ENCODE measurements at places on chromosomes 11 and 22. TPM values are rescaled to one million over a fixed set of nuclear protein-coding genes. Genes with fewer than 3 reads are reported as not detected.

STK33 gene
- 36.6 TPM for total RNA-seq

OR51B4 gene
- total RNA-seq, result not detected

WNT11 gene
- total RNA-seq, result 2.8 TPM

PRRG4 gene
- total RNA-seq, result 1.1 TPM

- no peak overlapping the region for H3K4me3 ChIP-seq
- no peak for DNase-seq
- no peaks in the 10 kb centered on the region for H3K4me1 ChIP-seq
- no peaks in the 10 kb centered on the region for H3K36me3 ChIP-seq
- no peaks in the 10 kb centered on the region for H3K27me3 ChIP-seq
Observed at GRCh38 chr22:22812031-22812905, 75.3 kb upstream of the IGLL5 start.

DNA sequence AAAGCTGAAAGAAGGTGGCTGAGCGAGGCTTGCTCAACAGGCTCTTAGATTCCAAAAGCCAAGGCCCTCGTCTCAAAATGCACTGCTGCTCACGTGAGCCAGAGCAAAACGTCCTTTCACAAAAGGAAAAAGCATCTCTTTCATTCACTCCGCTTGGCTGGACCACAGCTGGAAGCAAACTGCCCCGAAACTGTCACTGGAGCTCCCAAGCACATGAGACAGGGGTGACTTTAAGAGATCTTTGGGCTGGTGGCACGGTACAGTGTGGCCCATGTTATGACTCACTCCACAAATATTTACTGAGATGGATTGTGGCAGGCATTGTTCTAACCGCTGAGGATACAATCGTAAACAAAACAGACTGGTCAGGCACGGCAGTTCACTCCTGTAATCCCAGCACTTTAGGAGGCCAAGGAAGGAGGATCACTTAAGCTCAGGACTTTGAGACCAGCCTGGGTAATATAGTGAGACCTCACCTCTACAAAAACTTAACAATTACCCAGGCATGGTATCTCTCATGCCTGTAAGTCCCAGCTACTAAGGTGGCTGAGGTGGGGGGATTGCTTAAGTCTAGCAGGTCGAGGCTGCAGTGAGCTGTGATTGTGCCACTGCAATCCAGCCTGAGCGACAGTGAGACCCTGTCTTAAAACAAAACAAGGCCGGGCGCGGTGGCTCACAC is 3.6 kb downstream of the PLA2G6 start:
- H3K4me3 ChIP-seq, result no peak overlapping the region
- no peaks in the 10 kb centered on the region for H3K27me3 ChIP-seq
- H3K4me1 ChIP-seq, result peaks cover 32% of the 10 kb centered on the region
- peak overlapping the region; percentile 98 for H3K27ac ChIP-seq
- no peaks in the 10 kb centered on the region for H3K36me3 ChIP-seq

DNA sequence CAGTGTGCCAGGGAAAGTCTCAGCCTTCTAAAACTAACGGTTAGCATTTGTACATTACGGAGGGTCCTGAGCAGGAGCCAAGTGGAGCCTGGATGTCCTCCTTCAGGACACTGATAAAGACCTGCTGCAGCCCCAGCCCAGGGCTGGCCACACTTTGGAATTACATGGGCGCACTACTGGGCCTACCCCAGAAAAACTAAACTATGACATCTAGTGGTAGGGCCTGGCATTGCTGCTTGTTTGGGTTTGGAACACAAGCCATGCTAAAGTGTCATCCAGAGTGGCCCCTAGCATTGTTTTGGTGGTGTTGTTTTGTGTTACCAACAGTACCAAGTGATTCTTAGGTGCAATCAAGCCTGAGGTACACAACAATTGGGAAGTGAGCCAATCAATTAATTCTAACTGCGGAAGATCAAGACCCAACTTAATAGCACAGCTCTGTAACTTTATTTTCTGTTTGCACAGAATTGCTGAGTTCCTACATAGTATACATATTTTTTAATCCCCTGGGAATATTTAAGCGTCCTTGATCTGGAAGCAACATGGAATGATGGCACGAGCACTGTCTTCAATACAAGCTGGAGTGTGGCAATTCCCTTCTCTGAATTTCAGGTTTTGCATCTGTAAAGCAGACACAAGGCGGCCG is 340.7 kb downstream of the LARGE1 start:
- H3K27ac ChIP-seq, result no peak overlapping the region
- H3K36me3 ChIP-seq, result no peaks in the 10 kb centered on the region
- peak; percentile 74 for DNase-seq
- H3K27me3 ChIP-seq, result no peaks in the 10 kb centered on the region
- H3K4me3 ChIP-seq, result no peak overlapping the region
- H3K4me1 ChIP-seq, result no peaks in the 10 kb centered on the region

- H3K27ac ChIP-seq, result no peak overlapping the region
- no peaks in the 10 kb centered on the region for H3K36me3 ChIP-seq
- no peak overlapping the region for H3K4me3 ChIP-seq
- no peaks in the 10 kb centered on the region for H3K4me1 ChIP-seq
- H3K27me3 ChIP-seq, result no peaks in the 10 kb centered on the region
- DNase-seq, result no peak
Observed at GRCh38 chr22:37443086-37443485, 15.8 kb upstream of the ELFN2 start.

DNA sequence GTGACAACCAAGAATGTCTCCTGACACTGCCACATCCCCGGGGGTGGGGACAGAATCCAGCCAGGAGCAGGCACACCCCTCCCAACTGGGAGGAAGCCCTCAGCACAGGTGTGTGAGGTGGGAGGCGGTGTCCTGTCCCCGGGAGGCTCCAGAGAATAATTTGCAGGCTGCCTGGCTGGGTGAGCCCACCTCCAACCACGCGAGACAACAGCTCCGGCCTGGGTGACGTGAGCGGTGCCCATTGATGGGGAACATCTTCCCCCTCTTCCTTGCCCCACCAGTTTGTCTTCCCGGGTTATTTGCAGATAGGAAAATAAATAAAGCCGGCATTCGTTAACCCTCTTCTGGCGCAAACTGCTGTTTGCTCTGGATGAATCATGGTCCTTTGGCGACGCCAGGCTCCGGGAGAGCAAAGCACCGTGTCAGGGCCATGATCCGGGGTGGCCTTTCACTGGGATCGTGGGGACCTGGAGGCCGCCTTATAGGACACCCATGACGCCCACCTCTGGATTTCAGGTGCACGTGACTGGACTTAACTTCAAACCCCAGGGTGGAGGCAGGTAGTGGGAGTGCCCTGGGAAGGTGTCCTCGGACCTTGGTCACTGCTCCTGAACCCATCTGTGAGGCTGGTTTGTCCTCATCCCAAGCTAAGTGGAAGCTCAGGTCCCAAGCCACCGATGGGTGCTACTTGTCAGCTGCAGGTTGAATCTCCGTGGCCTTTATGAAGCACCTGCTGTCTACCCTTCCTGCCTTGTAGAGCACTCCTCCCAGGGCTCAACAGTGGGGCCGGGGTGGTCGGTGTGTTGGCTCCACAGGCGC is 13.9 kb downstream of the CCND1 start:
- no peak overlapping the region for H3K27ac ChIP-seq
- no peaks in the 10 kb centered on the region for H3K27me3 ChIP-seq
- no peaks in the 10 kb centered on the region for H3K36me3 ChIP-seq

DNA sequence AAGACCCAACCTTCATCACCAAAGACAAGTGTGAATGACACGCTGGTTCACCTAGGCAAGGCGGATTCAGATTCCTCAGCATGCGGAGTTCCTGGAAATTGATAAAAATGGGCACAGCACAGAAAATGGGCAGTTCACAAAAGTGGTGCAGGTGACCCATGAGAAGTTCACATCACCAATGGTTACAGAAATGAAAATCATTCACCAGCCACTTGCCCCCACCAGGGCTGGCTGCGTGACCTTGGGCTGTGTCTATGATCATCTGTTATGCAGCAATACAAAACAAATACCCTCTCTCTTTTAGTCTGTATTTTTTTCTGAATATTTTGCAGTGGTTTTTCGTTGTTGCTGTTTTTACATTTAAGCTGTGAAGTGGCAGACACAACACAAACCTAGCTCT is 415.9 kb downstream of the TBC1D22A start:
- H3K4me1 ChIP-seq, result no peaks in the 10 kb centered on the region
- DNase-seq, result no peak
- H3K4me3 ChIP-seq, result no peak overlapping the region
- H3K27me3 ChIP-seq, result no peaks in the 10 kb centered on the region
- no peak overlapping the region for H3K27ac ChIP-seq
- no peaks in the 10 kb centered on the region for H3K36me3 ChIP-seq

GRCh38 chr22:24214467-24215285 is 30.2 kb downstream of the GGT5 start:
- no peaks in the 10 kb centered on the region for H3K36me3 ChIP-seq
- no peak for DNase-seq
- H3K4me1 ChIP-seq, result peaks cover 6% of the 10 kb centered on the region
- H3K27me3 ChIP-seq, result no peaks in the 10 kb centered on the region
- H3K27ac ChIP-seq, result no peak overlapping the region

- peak overlapping the region; percentile 97 for H3K4me3 ChIP-seq
- peaks cover 7% of the 10 kb centered on the region for H3K4me1 ChIP-seq
- H3K36me3 ChIP-seq, result no peaks in the 10 kb centered on the region
- no peaks in the 10 kb centered on the region for H3K27me3 ChIP-seq
- H3K27ac ChIP-seq, result no peak overlapping the region
- no peak for DNase-seq
Observed at GRCh38 chr11:111870522-111870885, 877 bp downstream of the ALG9 start.

DNA sequence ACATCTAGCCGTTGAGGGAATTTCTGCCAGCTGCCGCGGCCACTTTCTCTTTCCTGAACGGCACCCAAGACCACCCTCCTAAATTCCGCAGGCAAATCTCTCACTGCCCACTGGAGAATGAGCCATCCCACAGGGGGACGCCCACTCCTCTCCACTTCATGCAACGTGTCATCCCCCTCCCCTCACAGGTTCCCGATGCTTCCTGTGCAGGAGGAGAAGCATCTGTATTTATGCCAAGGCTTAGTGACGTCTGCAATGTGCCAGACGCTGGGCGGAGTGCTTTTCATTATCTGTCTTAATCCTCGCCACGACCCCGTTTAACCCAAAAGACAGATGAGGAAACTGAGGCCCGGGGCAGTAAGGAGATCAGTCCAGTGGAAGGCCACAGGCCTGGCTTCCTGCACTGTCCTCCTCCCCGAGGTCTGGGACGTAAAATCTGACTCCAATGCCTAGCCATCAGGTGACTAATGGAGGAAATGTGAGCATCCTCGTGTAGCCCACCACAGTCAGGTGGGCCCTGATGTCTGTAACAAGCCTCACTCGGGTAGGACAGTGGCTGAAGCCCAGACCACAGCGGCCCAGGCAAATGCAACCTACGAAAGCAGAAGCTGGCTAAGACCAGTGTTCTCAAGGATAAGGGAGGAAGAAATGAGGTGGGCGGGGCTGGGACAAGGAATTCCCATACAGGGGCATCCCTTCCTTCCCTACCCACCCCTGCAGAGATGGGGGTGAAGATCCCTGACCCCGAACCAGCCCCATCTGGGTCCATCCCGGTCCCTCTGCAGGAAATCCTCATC is 23.1 kb downstream of the MN1 start:
- H3K36me3 ChIP-seq, result no peaks in the 10 kb centered on the region
- H3K4me3 ChIP-seq, result no peak overlapping the region
- peaks cover 14% of the 10 kb centered on the region for H3K4me1 ChIP-seq
- no peaks in the 10 kb centered on the region for H3K27me3 ChIP-seq

DNA sequence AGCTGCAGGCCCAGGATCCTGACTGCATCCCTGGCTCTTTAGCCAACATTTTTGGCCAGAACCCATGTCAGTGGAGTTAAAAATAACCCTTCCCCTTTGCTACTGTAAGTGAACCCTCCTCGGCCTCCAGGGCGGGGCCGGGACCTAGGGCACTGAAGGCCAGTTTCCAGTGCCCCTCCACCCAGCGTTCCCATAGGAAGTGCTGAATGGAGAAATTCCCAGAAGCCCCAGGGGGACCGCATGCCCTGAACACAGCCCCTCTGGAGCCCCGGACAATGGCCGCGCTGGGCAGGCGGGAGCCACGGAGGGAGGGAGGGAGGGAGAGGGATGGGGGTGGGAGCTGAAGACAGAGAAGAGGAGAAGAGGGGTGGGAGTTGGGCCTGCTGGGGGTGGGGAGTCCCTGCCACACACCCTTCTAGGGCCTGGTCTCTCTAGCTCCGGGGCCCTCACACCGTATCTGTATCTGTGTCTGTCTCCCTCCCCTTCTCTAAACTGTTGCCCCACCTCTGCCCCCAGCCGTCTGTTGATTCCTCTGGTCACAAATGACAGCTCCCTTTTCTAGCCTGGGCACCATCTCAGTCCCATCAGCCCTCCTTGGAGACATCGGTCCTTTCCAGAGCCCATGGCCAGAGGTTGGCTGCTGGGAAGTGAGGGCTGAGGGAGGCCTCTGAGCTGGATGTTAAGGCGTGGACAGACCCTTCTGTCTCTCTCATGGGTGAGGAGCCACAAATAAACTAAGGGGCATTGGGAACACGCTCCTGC is 10.9 kb downstream of the PDGFB start:
- peaks cover 24% of the 10 kb centered on the region for H3K4me1 ChIP-seq
- no peak overlapping the region for H3K4me3 ChIP-seq
- H3K27me3 ChIP-seq, result no peaks in the 10 kb centered on the region
- H3K36me3 ChIP-seq, result no peaks in the 10 kb centered on the region

- no peak for DNase-seq
- H3K27me3 ChIP-seq, result no peaks in the 10 kb centered on the region
- H3K27ac ChIP-seq, result no peak overlapping the region
- H3K4me1 ChIP-seq, result no peaks in the 10 kb centered on the region
- no peak overlapping the region for H3K4me3 ChIP-seq
Observed at GRCh38 chr11:65065851-65066250, 7.5 kb upstream of the NAALADL1 start.

GRCh38 chr11:67195971-67196456 is 70.3 kb upstream of the GRK2 start:
- no peaks in the 10 kb centered on the region for H3K27me3 ChIP-seq
- no peaks in the 10 kb centered on the region for H3K36me3 ChIP-seq
- no peak overlapping the region for H3K4me3 ChIP-seq

DNA sequence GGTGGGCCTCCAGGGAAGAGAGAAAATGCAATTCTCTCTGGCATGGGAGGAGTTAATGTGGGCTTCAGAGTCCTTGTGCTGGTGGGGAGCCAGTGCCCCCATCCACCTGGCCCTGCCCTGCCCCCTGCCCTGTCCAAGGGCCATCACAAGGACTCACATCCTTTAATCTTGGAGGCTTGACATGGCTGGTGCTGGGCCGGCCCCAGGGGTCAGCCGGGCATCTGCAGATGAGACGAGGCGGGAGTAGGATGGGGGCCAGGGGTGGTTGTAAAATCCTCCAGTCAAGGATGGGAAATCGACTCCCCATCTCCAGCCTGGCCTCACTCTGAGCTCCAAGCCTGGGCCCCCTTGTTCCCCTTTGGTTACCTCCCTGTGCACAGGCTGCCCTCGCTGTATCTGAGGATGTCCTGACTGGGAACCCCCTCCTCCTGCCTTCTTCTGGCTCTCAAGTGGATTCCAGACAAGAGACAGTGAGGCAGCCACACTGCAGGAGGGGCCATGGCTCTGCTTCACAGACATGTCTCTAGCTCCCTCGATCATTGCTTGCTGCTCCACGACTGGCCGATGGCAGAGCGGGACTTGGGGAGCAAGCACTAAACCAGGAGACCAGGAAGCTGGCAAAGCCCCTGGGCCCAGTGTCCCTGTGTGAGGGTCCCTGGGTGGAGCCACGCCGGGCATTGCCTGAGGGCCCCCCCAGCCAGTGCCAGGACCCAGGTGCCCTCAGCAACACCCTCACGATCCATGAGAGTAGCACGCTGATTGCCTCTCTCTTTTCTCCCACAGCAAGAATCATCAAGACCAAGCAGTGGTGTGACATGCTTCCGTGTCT is 1120.5 kb downstream of the BRD1 start:
- no peak for DNase-seq
- H3K27me3 ChIP-seq, result no peaks in the 10 kb centered on the region
- no peak overlapping the region for H3K27ac ChIP-seq
- no peaks in the 10 kb centered on the region for H3K4me1 ChIP-seq

All from testis (tissue), 5 donors.